ENCODE measurements at places on chromosomes 2 and 18.

DNA sequence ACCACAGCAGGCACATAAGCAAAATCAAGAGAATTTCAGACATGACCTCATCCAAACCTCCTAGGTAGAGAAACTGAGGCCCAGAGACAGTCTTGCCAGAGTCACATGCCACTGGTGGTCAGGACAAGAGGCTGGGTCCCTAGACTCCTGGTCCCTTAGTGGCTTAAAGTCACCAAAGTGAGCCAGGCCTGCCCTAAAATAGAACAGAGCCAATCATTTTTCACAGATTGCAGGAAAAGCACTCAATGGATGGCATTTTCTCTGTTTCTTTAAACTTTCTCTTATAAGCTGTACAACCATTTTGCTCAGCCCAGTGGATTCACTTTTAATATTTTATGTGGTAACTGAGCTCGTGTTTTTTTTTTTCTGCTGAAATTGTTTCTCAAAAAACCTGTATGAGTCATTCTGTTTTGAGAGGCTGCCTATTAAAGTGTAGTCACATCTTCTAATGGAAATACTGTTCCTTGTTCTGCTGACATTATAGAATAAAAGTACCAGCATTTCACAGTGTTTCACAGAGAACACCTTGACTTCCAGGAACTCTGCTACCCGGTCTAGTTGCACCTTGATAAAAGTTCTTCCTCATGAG lies 29.6 kb downstream of the STEAP3 start:
- DNase-seq = no peak

DNA sequence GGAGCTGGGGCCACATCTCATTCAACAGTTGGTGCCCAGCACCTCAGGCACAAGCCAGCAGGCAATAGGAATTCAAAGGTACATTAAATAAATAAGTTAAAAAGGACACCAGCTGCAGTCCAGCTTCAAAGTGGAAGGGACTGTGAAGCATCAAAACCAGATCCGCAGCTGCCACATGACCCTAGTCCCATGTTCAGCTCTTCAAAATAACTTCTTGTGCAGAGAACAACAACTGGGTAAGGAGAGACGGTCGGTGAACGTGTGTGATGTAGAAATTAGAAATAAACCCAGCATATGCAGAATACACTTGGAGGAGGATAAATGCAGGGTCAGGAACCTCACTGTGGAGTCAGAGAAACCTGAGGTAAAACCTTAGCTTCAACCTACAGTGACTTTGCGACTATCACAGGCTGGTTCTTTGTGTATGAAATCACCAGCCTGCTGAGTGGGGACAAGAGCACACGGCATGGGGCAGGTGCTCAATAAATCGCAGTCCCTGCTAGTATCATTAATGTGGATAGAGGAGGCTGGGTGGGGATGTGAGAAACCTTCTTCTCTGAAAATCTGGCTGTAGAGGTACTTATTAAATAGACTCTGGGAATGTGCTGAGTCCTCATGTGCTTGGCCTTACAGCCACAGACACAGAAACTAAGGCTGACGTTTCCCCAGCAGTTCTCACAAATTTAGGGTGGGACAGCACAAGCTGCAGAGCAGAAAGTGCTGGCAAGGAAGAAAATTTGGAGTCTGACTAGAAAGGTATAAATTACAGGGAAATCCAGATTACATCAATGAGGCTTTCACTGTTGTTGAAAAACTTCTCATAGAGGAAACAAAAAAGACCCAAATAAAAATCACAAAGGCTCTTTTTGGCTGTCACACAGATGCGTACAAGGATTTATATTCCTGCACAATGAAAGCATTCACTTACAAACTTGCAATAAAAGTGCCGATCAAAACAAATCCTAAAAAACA lies 20.7 kb downstream of the FBXO15 start:
- no peak for DNase-seq

DNA sequence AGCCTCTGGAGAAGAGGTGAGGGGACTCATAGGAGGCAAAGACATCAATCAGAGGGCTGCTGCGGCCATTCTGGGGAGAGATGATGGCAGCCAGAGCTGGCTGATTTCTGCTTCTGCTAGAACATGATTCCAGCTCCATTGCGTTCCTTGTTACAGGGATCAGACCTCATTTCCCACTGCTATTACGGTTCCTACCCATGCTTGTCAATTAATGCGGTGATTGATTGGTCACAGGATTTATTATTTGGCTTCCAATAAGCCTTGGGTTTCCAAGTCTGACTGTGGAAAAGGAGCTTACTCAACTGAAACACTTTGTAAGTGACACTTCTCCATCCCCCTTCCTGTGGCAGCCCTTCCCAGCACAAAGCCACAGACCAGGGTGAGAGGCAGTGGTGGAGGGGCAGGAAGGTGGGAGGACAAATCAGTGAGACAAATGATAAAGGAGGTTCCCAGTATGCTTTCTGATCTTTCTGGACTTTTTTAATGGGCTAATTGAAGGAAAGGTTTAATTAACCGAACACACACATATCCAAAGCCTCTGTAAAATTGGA lies 26.8 kb upstream of the CTLA4 start:
- no peak for DNase-seq

DNA sequence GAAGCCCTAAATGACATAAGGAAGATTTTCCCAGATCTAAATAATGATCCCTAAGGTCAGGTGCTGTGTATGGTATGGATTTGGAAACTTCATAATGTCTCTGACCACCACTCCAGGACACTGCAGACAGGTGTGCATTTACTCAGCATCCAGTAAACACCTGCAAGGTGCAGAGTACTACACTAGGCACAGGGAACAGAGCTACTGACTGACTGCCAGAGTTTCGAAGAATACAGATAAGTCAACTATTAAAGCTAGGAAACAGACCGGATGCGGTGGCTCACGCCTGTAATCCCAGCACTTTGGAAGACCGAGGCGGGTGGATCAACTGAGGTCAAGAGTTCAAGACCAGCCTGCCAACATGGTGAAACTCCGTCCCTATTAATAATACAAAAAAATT lies 65.0 kb downstream of the ATP8B1 start:
- no peak for DNase-seq

DNA sequence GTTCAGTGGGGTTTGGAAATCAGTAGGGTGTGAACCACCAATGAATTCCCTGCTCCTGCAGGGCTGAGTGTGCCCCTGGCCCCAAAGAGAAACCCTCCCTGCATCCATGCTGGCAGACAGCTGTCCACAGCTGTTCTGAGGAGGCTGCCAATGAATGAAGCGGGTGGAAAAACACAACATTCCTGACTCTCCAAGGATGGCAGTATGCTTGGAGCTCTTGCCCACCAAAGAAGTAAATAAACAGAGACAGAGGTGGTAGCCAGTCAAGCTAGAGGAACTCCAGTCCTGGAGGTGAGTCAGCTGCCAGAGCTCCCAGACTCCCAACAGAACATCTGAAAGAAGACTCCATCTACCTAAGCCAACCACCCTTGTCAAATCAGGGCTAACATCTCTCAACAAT lies 6.2 kb downstream of the ZBTB7C start:
- peak; percentile 53 for DNase-seq

- no peak for DNase-seq
Measured at GRCh38 chr2:43029186-43029585, 197.2 kb downstream of the ZFP36L2 start.

- DNase-seq = peak; percentile 10
Measured at GRCh38 chr18:28412521-28412920, 235.6 kb upstream of the CDH2 start.

DNA sequence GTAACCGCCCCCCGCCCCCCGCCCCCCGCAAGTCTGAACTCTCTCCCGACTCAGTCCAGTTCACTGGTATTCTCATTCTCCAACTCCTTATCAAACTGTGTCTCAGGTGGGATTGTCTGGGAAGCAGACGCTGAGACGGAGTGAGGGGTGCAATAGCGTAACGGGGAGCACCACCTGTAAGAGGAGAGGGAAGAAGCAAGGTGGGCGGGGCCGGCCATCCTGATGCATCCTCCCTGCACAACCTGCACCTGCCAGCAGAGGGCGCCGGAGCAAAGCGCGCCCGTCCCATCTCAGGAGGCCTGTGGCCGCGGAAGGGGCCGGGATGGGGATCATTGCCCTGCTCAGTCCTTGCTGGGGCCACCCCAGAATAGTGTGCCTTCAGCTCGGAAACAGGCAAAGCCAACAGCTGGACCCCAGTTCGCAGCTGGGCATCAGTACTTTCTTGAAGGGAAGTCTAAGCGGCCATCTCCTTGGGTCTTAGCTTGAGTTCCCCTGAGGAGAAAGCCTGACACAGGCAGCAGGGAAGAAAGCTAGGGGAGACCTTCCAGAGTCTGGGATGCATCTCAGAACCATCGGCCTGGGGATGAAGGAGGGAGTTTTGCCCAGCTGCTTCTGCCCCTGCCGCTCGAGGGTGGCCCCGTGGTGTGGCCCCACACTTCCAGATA lies 208.0 kb downstream of the TFCP2L1 start:
- peak; percentile 79 for DNase-seq

DNA sequence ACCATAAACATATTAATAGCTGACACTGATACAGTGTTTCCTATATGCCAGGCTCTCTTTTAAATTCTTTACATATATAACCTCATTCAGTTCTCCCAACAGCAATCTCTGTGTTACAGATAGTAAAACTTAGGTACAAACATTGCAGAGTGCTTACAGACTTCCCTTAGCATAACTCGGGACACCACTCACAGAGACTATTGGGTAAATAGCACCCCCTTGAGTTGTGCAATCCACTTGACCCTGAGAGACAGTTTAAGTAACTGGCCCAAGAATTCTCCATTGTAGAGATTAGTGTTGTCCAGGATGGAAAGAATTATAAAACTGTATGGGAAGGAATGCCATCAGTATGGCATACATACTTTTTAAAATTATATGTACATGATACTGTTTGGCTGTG lies 110.1 kb downstream of the POLE4 start:
- no peak for DNase-seq

- no peak for DNase-seq
Measured at GRCh38 chr2:69250981-69251380, 136.0 kb downstream of the GFPT1 start.

DNA sequence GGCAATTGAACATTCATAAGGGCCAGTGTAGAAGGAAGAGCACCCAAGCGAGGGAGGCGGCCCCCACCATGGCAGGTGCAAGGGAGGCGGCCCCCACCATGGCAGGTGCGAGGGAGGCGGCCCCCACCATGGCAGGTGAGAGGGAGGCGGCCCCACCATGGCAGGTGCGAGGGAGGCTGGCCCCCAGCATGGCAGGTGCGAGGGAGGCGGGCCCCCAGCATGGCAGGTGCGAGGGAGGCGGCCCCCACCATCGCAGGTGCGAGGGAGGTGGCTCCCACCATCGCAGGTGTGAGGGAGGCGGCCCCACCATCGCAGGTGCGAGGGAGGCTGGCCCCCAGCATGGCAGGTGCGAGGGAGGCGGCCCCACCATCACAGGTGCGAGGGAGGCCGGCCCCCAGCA lies 24.7 kb upstream of the GPC1 start:
- DNase-seq = no peak

GRCh38 chr18:78875016-78875777 lies 104.4 kb upstream of the SALL3 start:
- DNase-seq = peak; percentile 50

DNA sequence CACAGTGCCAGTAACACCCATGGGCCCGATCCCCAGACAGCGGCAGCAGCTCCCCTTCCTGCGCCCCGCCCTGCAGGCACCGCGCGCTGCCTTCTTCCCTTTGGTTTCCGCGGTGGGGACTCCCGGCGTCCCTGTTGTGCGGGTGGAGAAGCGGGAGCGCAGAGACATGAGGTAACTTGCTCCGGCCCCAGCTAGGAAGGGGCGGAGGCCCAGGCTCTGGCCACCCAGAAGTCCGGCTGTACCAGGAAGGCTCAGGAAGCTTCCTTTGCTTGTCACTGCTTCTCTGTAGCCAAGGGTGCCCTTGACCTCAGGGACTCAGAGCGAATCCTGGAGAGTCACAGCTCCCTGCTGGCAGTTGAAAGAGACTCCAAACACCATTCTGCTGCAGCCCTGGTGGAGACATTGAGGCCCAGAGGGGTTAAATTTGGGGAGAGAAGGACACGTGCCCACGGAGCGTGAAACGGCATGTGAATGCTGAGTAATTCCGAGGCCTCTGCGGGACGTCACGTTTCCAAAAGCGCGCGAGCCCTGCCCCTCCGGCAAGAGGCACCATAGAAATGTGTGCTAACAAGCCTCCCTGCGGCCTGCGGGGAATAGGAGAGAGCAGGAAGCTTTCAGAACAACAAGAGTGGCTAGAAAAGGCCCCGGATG lies 6.7 kb upstream of the ADCY3 start:
- no peak for DNase-seq

DNA sequence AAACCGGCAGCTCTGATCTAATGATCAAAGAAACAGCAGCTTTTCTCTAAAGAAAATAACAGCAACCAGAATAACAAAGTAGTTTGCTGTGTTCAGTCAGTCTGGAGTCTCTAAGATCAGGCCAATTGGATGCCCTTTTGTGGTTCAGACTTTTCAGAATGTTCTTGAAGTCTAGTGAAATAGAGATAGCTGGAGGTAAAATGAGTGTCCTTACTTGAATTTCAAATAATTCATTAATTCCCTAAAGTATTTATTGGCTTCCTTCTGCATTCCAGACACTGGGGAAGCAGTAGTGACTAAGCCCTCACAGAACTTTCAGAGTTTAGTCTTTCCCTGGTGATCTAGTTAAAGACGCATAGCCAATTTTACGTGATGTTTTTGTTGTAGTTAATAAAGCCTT lies 58.7 kb downstream of the C18orf54 start:
- DNase-seq = peak; percentile 4

- DNase-seq = no peak
Measured at GRCh38 chr18:70826571-70826970, 537.7 kb downstream of the SOCS6 start.

- DNase-seq = no peak
Measured at GRCh38 chr2:27077231-27077630, 1.2 kb upstream of the EMILIN1 start.

- peak; percentile 57 for DNase-seq
Measured at GRCh38 chr18:10142496-10143160, 228.8 kb downstream of the VAPA start.
